ENCODE measurements at places on chromosomes 7 and 10.
A peak's percentile ranks its signal among the peaks of the same experiment; 100 is the strongest.

DNA sequence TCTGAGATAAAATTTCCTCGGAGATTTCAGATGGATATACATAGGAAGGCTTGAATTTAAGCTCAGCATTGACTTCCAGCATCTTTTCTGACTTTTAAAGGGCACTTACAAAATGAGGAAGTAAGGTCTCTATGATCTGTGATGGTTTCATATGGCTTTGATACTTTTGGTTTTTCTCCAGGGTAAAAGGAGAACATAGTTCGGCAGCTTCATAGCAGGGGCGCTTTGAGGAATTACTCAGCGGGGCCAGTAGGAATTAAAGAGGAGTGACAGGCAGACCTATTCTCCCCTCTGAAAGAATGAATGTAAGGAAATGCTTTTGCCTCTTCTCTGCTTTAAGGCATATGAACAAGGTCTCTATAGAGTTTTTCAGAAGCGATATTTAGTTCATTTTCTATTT lies 80.0 kb upstream of the PCDH15 start:
- DNase-seq = no peak

DNA sequence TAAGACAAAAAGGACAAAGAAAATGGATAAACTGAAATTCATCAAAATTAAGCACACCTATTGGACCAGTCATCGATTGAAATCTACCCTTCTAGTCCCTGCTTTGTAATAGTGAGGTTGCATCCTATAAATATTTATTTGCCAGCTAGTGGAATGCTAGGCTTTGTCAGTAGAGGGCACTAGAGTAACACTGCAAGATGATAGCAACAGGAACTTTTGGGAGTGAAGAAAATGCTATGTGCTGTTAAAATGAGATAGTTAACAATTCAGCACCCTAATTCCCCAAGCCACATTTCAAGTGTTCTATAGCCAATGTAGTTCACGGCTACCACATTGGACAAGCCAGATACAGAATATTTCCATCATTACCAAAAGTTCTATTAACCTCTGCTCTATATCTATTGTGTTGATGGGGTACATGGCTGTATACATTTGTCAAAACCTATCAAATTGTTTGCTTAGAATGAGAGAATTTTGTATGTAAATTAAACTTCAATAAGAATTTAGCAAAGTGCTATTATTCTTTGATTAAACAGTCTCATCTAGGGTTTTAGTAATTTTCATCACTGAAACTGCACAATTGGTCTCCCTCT lies 69.8 kb downstream of the LSMEM1 start:
- DNase-seq = peak; percentile 61

DNA sequence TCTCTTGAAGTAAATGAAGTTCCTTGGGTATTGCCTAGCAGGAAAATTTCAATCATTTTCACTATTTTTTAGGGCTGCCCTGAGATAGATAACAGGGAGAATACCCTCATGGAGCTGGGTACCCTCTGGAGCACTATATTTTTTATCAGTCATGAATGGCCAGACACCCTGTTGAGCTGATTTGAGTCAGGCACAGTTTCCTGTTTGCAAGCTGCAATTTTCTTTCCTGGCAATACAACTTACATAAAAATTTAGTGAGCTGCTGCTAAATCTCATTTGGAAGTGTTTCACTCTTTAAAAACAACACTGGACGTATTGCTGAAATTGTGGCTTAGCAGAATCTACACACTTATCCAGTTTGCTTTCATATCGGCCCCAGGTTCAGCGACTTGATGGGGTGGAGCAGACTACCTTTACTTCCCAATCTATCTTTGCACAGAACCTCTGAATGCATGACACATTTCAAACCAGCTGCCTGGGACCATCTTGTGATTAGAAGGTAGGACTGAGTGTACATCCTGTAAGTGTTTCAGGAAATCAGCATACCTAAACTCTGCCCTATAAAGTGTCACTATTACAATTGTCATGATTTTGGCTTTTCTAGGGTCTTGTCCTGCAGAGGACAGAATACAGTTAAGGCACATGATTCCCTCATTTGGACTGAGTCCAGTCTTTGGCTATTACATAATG lies 125.7 kb upstream of the FAM3C start:
- DNase-seq = no peak

DNA sequence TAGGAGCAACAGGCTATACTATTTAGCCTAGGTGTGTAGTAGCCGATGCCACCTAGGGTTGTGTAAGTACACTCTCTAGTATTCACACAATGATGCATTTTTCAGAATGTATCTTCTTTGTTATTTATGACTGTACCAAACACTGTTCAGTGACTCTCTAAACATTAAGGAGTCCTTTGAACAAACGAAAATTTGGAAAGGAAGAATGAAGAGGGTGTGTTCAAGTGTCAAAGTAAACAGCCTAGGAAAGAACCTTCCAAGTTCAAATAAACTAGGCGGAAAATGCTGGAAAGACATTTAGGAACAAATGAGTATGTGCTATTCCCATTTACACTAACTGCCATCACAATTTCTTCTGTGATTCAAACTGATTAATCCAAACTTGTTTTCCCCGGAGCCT lies 142.4 kb downstream of the CHCHD3 start:
- DNase-seq = no peak

GRCh38 chr7:132828502-132828901 lies 252.2 kb upstream of the PLXNA4 start:
- DNase-seq = no peak

Measured in CD4-positive, alpha-beta T cell treated with Interleukin-4 for 4 hours (primary cell).